ENCODE measurements at places on chromosomes 12 and 14. TPM values are rescaled to one million over a fixed set of nuclear protein-coding genes. Genes with fewer than 3 reads are reported as not detected.

IRAK3 gene
- total RNA-seq, result 1.5 TPM

MANSC4 gene
- not detected for total RNA-seq

SYCP3 gene
- total RNA-seq, result 0.28 TPM

CCDC38 gene
- not detected for total RNA-seq

GLI1 gene
- total RNA-seq, result 0.61 TPM

DGKA gene
- 5.3 TPM for total RNA-seq

RPL41 gene
- total RNA-seq, result 2,475 TPM

KRT72 gene
- not detected for total RNA-seq
